Airway epithelial cell (primary cell): ENCODE measurements at places on chromosomes 6 and 20. TPM values are rescaled to one million over a fixed set of nuclear protein-coding genes. Genes with fewer than 3 reads are reported as not detected.

ADGB gene
- total RNA-seq: not detected in 2 replicates

WFDC10B gene
- total RNA-seq: not detected in 2 replicates

ABHD12 gene
- 38.7 and 42.7 TPM in 2 replicates for total RNA-seq

RNF5 gene
- total RNA-seq: 40.7 and 42.6 TPM in 2 replicates

ENPP1 gene
- 0.28 and 0.42 TPM in 2 replicates for total RNA-seq

RHAG gene
- not detected in 2 replicates for total RNA-seq

C20orf144 gene
- total RNA-seq: not detected in 2 replicates

VWA7 gene
- 1.6 and 2.8 TPM in 2 replicates for total RNA-seq

SLC12A5 gene
- 0.56 and 0.98 TPM in 2 replicates for total RNA-seq

ZSCAN9 gene
- total RNA-seq: 3.9 and 7.0 TPM in 2 replicates

ANKRD66 gene
- total RNA-seq: not detected in 2 replicates

C6orf141 gene
- total RNA-seq: 13.3 and 14.0 TPM in 2 replicates

VSTM2L gene
- total RNA-seq: 23.7 and 34.2 TPM in 2 replicates

C6orf52 gene
- total RNA-seq: 1.2 and 4.6 TPM in 2 replicates

OPRM1 gene
- total RNA-seq: 0.42 TPM in 1 of 2 replicates, not detected in the other

NT5E gene
- total RNA-seq: 50.2 and 60.2 TPM in 2 replicates

DYNLT2 gene
- total RNA-seq: 0.56 and 0.71 TPM in 2 replicates

C20orf141 gene
- not detected in 2 replicates for total RNA-seq

NFYA gene
- total RNA-seq: 7.5 and 16.2 TPM in 2 replicates

LGSN gene
- not detected in 2 replicates for total RNA-seq

CLIC5 gene
- not detected in 2 replicates for total RNA-seq

ASIP gene
- not detected in 2 replicates for total RNA-seq

PAX1 gene
- not detected in 2 replicates for total RNA-seq

MYT1 gene
- not detected in 2 replicates for total RNA-seq

RAET1G gene
- 30.8 and 34.7 TPM in 2 replicates for total RNA-seq

EGFL8 gene
- 3.0 and 6.0 TPM in 2 replicates for total RNA-seq

PET117 gene
- total RNA-seq: 14.6 and 16.1 TPM in 2 replicates

CD109 gene
- 61.1 and 80.5 TPM in 2 replicates for total RNA-seq

AIG1 gene
- 55.2 and 55.6 TPM in 2 replicates for total RNA-seq

C20orf204 gene
- 0.14 and 0.74 TPM in 2 replicates for total RNA-seq

LINC00237 gene
- total RNA-seq: not detected in 2 replicates

RXRB gene
- 14.9 and 17.1 TPM in 2 replicates for total RNA-seq

SAMD5 gene
- 0.37 and 0.56 TPM in 2 replicates for total RNA-seq

GNRH2 gene
- not detected in 2 replicates for total RNA-seq

SAMD10 gene
- total RNA-seq: 11.1 and 11.6 TPM in 2 replicates

SCRT2 gene
- total RNA-seq: not detected in 2 replicates

PBOV1 gene
- total RNA-seq: not detected in 2 replicates
